ENCODE measurements at places on chromosomes 7 and 10.
A peak's percentile ranks its signal among the peaks of the same experiment; 100 is the strongest.

- H3K27me3 ChIP-seq: peaks cover 5% of the 10 kb centered on the region
- H3K4me3 ChIP-seq: peak overlapping the region; percentile 58
- no peak for DNase-seq
- H3K4me1 ChIP-seq: peaks cover 10% of the 10 kb centered on the region
- peaks cover 24% of the 10 kb centered on the region for H3K36me3 ChIP-seq
Measured at GRCh38 chr10:48456361-48456804, 148.5 kb downstream of the ARHGAP22 start.

DNA sequence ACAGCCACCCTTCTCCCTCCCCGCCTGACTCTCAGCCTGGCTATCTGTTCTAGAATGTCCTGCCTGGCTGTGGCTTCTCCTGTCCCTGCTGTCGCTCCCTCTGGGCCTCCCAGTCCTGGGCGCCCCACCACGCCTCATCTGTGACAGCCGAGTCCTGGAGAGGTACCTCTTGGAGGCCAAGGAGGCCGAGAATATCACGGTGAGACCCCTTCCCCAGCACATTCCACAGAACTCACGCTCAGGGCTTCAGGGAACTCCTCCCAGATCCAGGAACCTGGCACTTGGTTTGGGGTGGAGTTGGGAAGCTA, 1.2 kb downstream of the EPO start:
- no peak for DNase-seq
- no peak overlapping the region for H3K4me3 ChIP-seq
- peaks cover 5% of the 10 kb centered on the region for H3K4me1 ChIP-seq
- peaks cover 7% of the 10 kb centered on the region for H3K36me3 ChIP-seq
- H3K27ac ChIP-seq: no peak overlapping the region
- H3K27me3 ChIP-seq: peaks cover 51% of the 10 kb centered on the region

DNA sequence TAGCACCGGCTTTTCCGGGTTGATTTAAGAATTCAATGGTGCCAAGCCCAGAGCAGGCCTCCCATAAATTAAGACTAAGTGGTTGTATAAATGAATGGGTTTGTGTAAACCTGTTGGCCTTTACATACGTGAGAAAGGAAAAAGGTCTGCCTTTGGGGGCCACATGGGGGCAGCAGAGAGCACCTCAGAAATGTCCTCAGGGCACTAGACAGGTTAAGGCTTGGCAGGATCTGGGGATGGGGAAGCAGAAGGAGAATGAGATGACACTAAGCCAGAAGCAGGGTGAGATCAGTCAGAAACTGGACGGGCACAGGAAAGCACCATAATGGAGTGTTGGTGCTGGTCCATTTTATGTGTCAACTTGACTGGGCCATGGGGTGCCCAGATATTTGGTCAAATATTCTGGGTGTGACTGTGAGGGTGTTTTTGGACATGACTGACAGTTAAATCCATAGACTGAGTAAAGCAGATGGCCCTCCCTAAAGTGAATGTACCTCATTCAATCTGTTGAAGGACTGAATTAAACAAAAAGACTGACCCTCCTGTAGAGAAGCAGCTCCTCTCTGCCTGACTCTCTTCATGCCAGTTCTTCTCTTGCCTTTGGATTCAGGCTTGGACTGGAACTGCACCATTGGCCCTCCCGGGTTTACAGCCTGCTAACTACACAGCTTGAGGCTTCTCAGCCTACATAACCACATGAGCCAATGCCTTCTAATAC, 58.9 kb downstream of the FRMPD2 start:
- no peaks in the 10 kb centered on the region for H3K4me1 ChIP-seq
- H3K27ac ChIP-seq: no peak overlapping the region
- no peak for DNase-seq
- peaks cover 3% of the 10 kb centered on the region for H3K36me3 ChIP-seq
- H3K4me3 ChIP-seq: no peak overlapping the region

GRCh38 chr10:24207781-24208611, 942 bp upstream of the KIAA1217 start:
- H3K4me3 ChIP-seq: peak overlapping the region; percentile 77
- H3K4me1 ChIP-seq: peaks cover 10% of the 10 kb centered on the region
- peaks cover 43% of the 10 kb centered on the region for H3K27me3 ChIP-seq
- DNase-seq: no peak
- peak overlapping the region; percentile 79 for H3K27ac ChIP-seq

GRCh38 chr10:131494451-131494850, 182.9 kb upstream of the TCERG1L start:
- H3K4me3 ChIP-seq: no peak overlapping the region
- no peaks in the 10 kb centered on the region for H3K36me3 ChIP-seq
- no peak for DNase-seq
- no peak overlapping the region for H3K27ac ChIP-seq
- no peaks in the 10 kb centered on the region for H3K27me3 ChIP-seq
- no peaks in the 10 kb centered on the region for H3K4me1 ChIP-seq

- no peaks in the 10 kb centered on the region for H3K4me1 ChIP-seq
- H3K27me3 ChIP-seq: peaks cover 22% of the 10 kb centered on the region
- H3K27ac ChIP-seq: no peak overlapping the region
- DNase-seq: no peak
Measured at GRCh38 chr10:59945590-59945989, 39.2 kb upstream of the CCDC6 start.
